Right lung (tissue), 10 donors: ENCODE measurements at places on chromosomes 3 and 15. TPM values are rescaled to one million over a fixed set of nuclear protein-coding genes. Genes with fewer than 3 reads are reported as not detected.

DNA sequence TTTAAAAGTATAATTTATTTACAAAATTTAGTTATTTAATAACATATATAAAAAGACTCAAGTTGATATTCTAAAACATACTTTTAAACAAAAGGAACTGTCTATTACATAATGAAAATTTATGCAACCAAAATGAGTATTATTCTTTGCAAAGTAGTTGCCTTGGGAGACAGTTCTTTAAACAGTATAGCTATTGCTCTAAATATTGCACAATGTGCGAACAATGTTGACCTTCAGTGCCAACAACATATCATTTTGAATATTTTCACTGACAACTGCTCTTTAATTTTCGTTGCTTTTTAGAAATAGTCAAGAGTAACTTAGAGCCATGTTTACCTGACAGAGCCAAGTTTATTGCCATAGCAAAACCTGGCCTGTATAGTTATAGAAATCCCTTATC lies 124.9 kb downstream of the ZBTB20 start:
- DNase-seq, result peak; percentile 51

GRCh38 chr3:148992027-148992634 lies 791 bp downstream of the GYG1 start:
- DNase-seq, result no peak

DNA sequence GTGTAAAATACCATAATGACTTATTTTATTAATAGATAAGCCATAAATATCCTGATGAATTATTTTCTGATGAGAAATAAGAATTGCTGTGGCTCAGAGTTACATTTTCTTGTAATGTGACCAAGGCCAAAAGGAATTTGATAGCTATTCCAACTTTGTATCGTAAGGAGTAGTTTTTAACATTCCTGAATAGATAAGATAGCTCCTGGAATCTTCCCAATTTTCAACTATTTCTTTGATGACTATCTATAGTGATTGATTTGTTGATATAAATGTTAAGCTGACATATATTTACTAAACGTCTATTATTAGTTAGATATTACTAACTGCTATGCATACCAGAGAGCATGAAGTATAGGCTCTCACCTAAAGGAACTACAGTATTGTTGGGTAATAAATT lies 49.1 kb upstream of the SATB1 start:
- no peak for DNase-seq

DNA sequence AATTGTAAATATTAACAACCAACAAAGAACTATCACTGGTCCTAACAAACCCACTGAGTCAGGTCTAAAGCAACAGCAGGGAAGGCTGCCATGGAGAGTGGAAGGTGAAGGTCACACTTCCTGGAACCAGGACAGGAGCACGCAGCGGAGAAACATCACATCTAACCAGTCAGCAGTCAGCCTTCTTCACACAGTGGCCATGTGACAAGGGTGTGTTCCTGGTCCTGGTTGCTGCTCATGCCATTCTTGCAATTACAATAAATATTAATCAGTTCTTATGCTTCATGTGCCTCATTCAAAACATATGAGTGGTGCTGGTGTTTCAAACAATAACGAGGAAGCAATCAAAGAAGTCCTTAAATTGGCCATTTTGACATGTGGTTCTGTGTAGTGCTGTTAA lies 162.8 kb downstream of the ARRDC4 start:
- DNase-seq, result no peak

CYP1A2 gene
- 0.43 TPM for polyA plus RNA-seq

GOLGA6L7 gene
- 1.1 TPM for polyA plus RNA-seq

CRELD1 gene
- polyA plus RNA-seq, result 58.0 TPM

EEF1AKMT4 gene
- 4.0 TPM for polyA plus RNA-seq
